ENCODE measurements at places on chromosomes 3 and 15.

DNA sequence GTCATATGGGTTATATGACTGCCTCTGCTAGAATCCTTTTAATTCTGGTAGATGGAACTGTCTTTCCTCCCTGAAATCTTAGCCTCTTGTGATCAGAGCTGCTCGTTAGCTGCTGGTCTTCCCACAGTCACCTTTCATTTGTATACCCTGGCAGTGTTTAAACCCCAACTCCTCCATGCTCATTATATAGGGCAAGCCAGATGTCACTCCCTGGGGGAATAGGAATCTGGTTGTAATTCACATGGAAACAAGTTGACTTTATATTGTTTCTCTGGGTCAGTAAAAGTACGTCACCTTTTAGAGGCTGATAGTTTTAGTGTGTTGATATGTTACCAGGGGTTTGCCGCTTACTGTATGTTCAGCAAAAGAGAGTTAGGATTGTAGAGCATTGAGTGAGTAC is 103.5 kb downstream of the ITPR1 start:
- DNase-seq = no peak

GRCh38 chr3:181689546-181689945 is 22.2 kb upstream of the SOX2 start:
- no peak for DNase-seq

- DNase-seq = no peak
Observed at GRCh38 chr15:70699890-70700289, 63.5 kb downstream of the UACA start.

- DNase-seq = no peak
Observed at GRCh38 chr15:81002009-81002330, 1.2 kb downstream of the TLNRD1 start.

DNA sequence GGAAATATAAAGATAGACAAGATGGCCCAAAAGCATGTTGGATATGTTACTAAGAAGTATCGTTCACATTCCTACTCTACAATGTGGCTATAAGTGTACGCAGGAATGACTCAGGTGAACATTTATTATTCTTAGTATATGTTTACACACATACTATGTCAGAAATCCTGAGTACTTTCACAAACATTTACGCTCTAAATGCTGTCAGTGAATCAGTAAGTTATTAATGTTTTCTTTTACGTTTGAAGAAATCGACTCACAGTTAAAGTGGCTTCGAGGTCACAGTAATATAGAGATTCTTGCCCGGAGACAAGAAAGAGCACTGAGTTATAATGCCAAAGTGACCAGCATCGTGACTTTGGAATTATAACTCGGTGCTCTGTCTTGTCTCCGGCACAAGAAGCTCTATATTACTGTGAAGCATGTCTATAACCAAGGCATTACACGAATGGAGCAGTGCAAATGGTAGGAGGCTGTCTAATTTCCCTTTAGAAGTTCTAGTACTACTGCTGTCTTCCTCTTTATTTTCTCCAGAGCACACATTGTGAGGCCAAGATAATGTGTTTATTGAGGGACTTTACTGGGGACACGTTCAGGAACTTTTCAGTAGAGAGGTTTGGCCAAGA is 61.8 kb upstream of the P3H2 start:
- DNase-seq = no peak

Measured in CD4-positive, alpha-beta T cell treated with Interleukin-2 at 100 ng/mL for 4 hours (primary cell).